Activated CD4-positive, alpha-beta T cell treated with anti-CD3 and anti-CD28 coated beads for 48 hours (primary cell): ENCODE measurements at places on chromosomes 4 and X.

GRCh38 chr4:182969651-182970279 lies 52.6 kb upstream of the DCTD start:
- no peak for DNase-seq

DNA sequence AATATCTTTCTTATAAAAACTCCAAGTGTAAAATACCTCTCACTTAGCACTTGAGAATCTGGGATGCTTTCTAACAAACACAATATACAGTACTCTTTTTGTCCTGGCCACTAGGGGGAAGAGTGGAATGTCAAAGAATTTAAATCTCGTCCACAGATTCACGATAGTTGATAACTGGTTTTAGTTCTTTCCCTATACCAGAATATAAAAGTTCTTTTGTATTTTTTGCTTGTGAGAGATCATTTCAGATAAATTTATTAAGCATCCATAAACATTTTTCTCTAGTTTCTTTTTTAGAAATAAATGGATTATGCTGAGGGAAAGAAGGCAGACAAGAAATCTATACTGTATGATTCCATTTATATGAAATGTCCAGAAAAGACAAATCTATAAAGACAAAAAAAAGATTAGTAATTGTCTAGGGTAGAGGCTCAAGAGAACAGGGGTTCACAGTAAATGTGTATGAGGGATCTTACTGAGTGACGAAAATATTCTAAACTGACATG lies 50.4 kb downstream of the MGARP start:
- DNase-seq: no peak

- no peak for DNase-seq
These were observed 260.4 kb downstream of the SMARCA1 start for GRCh38 chrX:129262912-129263311.

DNA sequence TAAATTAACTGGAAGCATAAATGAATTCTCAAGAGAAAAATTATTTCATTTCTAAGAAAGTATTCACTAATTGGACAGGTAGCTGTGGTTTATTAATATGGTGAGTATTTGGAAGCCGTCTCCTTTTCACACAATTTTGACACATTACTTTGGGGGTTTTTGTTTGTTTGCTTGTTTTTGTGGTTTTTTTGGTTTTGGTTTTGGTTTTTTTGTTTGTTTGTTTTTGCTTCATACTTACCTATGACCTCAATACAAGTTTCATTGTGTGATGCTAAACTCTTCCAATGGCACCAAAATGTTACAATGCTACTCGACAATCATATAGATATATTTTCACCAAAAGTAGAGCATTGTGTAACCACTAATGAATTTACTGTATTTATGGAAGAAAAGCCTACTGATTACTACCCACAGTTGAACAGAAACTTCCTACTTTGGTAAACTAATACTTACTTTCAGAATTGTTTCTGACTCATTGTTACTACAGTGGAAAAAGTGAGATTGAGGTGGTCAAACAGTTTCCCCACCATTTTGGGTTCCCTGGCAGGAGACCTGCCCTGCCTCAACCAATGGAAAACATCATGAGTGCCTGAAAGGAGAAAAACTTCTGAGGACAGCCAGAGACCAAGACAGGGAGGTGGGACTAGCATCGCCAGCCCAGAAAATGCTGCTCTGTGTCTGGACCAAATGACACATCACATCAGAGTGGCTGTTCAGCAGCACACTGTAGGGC lies 443.1 kb downstream of the HNRNPD start:
- no peak for DNase-seq

DNA sequence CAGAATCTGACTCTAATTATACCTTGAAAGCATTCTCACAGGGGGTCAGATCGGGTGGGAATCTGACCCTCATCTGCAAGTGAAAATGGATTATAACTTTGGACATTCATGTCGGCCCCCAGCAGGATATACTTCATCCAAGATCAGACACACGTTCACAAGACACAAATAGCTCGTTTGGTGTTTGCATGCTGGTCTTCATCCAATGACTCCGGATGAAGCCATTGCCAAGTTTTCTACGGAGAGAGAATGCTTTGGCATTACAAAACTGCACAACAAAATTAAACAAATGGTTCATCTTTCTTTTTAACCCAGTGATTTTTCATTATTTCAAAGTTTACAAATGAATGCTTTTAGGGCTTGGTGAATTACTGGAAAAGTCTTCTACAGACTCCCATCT lies 105.5 kb downstream of the MID1 start:
- no peak for DNase-seq
